ENCODE measurements at places on chromosomes 16 and 17. TPM values are rescaled to one million over a fixed set of nuclear protein-coding genes. Genes with fewer than 3 reads are reported as not detected.

GRB7 gene
- not detected for total RNA-seq

GRCh38 chr17:39183045-39183444 lies 14.4 kb downstream of the CACNB1 start:
- DNase-seq = no peak
- H3K4me1 ChIP-seq = peaks cover 3% of the 10 kb centered on the region
- no peaks in the 10 kb centered on the region for H3K27me3 ChIP-seq
- no peak overlapping the region for H3K4me3 ChIP-seq
- H3K36me3 ChIP-seq = peaks cover 100% of the 10 kb centered on the region
- no peak overlapping the region for H3K27ac ChIP-seq

DNA sequence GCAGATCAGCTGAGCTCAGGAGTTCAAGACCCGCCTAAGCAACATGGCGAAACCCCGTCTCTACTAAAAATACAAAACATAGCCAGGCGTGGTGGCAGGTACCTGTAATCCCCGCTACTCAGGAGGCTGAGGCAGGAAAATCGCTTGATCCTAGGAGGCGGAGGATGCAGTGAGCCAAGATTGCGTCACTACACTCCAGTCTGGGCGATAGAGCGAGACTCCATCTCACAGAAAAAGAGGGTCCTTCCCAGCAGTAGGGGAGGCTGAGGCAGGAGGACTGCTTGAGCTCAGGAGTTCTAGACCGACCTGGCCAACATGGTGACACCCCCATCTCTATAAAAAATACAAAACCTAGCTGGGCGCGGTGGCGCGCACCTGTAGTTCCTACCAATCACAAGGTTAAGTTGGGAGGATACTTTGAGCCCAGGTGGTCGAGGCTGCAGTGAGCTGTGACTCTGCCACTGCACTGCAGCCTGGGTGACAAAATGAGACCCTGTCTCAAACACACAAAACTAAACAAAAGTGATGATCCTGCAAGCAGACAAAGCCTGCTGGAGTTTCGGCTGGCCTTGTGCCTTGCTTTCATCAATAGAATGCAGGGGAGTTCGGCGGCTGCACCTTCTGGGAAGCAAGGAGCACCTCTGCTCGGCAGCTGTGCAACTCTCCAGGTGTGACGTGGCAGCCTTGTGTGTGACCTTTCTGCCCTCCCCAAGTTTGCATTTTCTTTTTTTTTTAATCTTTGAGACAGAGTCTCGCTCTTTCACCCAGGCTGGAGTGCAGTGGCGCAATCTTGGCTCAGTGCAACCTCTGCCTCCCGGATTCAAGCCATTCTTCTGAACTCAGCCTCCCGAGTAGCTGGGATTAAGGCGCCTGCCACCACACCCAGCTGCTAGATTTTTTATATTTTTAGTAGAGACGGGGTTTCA lies 12.4 kb upstream of the YWHAE start:
- H3K4me3 ChIP-seq = no peak overlapping the region
- no peaks in the 10 kb centered on the region for H3K36me3 ChIP-seq

- peaks cover 66% of the 10 kb centered on the region for H3K36me3 ChIP-seq
- H3K27me3 ChIP-seq = no peaks in the 10 kb centered on the region
- no peaks in the 10 kb centered on the region for H3K4me1 ChIP-seq
- H3K4me3 ChIP-seq = no peak overlapping the region
Observed at GRCh38 chr17:59038734-59039133, 67.9 kb downstream of the TRIM37 start.

DNA sequence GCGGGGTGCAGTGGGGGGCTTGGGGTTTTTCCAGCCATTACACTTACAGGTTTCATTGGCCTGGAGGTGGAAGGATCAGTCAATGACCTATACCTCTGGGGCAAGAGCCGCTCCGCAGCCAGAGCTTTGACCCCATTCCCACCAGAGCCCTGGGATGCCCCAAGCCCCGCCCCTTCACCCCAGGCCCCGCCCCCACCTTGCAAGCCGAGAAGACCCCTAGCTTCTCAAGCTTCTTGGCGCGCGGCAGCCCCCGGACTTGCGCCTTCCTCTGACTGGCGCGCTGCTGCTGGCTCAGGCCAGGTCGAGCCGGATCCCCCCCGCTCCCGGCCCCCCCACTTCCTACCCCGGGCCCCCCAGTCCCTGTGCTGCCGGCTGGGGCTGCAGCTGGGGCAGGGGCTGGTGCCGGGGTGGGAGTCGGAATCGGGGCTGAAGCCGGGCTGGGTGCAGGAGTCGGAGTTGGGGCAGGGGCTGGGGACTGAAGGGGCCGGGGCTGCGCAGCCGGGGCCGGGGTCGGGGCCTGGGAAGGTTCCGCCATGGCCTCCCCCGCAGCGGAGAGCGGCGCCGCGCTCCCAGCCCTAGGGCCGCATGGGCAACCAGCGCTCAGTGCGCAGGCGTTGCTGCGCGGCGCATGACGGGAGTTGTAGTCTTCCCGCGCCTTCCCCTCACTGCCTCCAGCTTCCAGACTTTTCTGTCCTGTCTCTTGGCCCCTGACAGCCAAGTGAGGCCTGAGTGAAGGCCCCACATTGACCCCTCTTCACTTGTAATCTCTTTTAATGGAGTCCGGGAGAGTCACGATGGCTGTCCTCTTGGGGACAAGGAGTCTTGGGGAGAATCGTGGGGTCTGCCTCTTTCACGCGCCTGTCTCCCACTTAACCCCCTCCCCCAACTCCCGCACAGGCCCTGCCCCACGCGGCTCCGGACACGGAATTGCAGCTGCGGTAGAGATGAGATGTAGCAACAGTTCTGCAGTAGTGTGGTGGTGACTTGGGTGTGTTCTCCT lies at the start of gene KAT2A:
KAT2A (minus strand) TSS at position 598 of the 1,000 bp plus-strand sequence; CDS start at position 535, 63 bp downstream.
- peaks cover 22% of the 10 kb centered on the region for H3K4me1 ChIP-seq
- H3K36me3 ChIP-seq = no peaks in the 10 kb centered on the region
- H3K27me3 ChIP-seq = no peaks in the 10 kb centered on the region
- peak within 1 kb of the TSS; percentile 79 for H3K27ac ChIP-seq
- peak within 1 kb of the TSS; percentile 82 for H3K4me3 ChIP-seq

DNA sequence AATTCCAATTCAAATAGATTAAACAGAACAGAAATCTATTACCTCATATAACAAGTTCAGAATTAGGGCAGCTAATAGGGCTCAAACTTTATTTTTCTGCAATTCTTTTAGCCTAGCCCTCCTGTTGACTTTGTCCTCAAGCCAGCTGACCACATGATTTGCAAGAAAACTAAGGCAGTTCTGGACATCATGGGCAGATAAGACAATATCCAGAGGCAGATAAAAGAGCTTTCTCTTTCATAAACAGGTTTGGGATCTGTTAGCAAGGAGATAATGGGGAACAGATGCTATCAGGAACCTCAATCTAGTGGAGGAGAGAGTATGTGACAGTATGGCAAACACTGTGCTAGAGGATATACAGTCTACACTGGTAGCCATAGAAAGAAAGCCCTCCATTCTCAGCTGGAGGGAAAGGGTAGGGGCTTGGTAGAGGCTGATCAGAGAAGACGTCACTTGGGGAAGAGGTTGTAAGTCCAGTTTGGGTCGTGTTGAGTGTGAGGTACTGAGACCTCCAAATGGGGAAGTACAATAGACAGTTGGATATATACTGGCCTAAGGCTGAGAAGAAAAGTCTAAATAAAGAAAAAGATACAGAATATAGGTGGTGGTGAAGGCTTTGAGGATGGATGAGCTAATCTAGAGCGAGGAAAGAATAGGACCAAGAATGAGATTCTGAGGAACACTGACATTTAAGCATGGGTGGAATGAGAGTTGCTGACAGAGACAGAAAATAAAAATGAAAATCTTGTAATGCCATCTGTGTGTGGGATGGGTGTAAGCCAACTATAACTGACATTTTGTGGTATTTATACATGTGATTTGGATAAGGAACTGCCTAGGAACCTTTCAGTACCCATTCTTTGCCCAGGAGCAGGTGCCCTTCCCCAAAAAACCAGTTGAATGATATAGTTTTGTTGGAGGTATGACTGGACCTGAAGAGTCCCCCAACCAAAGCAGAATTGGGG lies 67.4 kb downstream of the CYB561 start:
- H3K4me3 ChIP-seq = no peak overlapping the region
- H3K27me3 ChIP-seq = no peaks in the 10 kb centered on the region

DNA sequence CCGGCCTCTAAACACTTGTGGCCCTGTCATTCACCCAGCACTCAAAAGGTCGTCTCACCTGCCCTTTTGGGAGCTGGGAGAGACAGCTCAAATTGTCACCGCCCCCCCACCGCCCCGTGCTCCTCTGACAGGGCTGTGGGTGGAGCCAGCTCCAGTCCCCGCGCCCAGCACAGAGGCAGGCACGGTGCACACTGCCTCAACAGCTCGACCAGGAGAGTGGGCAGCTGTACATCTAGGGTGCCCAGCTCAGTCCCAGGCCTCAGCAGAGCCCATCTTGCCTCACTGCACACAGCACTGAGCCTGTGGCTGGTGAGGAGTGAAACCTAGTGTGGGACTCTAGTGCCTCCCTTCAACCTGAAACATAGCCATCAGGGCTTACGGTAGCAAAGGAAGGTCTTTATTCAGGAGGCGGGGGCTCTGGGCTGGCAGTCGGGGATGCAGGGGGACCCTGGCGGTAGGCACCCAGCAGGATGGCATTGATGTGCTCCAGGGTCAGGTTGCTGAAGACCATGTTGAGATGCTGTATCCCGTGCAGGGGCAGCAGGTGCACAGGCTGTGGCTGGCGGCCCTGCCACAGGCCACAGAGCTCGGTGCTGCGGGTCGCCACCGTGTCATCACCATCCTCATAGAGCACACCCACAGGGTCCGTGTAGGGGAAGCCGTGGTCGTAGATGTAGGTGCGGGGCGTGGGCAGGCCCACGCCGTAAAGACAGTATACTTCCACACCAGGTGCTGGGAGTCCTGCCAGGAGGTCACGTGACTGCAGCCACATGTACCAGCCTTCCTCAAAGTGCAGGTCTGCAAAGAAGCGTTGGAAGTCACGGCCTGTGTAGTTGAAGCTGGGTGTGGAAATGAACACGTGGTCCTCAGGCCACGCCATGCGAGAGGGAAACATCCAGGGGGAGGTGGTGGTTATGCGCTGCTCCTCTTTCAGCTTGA lies 3.1 kb upstream of the PSMB10 start:
- peaks cover 20% of the 10 kb centered on the region for H3K4me1 ChIP-seq
- H3K27me3 ChIP-seq = no peaks in the 10 kb centered on the region
- peaks cover 55% of the 10 kb centered on the region for H3K36me3 ChIP-seq
- peak overlapping the region; percentile 27 for H3K27ac ChIP-seq
